ENCODE measurements at places on chromosomes 7 and 10.

- no peak for DNase-seq
These were observed 348.5 kb downstream of the CXCL12 start for GRCh38 chr10:44036425-44036824.

DNA sequence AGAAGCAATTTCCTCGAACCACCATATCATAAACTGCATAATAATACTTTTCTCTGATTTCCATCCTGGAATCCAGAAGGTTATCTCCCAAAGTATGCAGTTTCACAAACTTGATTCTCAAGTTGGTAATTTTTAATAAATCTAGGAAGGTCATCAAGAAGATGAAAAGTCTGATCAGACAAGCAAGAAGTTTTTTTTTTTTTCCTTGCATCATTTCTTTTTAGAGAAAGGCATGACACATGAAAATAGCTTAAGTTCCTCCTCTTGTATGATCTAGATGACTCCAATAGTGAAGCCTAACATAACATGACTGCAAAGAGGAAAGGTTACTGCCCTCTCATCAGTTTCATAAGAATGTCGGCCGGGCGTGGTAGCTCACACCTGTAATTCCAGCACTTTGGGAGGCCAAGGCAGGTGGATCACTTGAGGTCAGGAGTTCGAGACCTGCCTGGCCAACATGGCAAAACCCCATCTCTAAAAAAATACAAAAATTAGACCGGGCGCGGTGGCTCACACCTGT lies 22.2 kb downstream of the LAMB1 start:
- no peak for DNase-seq

DNA sequence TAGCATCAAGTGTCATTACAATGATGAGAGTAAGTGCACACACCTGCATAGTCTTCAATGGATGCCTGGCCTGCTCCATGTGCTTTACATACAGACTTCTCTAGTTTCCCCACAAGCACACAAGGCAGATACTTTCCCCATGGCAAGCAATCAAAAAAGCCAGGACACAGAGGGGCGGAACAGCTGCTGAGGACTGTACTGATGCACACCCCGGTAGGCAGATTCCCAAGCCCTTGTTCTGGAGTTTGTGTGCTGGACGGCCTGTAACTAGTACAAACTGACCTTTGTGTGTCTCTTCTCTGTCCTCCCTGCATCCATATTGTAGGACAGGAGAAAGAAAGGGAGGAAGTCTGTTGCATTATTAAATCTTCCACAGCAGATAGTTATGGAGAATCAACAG lies 25.8 kb downstream of the UBE2D4 start:
- DNase-seq, result no peak

DNA sequence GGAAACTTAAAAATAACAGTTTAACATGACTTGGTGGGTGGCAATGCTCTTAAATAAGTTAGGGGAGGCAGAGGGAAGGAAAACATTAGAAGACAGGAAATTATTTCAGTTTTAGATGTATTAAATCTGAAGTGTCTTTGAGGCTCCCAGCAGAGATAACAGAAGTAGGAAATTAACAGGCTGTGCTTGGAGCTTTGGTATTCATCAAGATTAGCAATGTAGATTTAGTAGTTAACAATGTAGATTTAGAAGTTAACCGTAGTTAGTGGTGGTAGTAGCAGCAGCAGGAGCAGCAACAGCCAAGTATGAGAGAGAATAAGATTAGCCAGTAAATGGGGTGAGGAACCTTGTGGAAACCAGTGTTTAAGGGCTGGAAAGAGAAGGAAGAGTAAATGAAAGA lies 48.7 kb upstream of the UBN2 start:
- no peak for DNase-seq

GRCh38 chr10:78299851-78300468 lies 266.3 kb downstream of the RPS24 start:
- DNase-seq, result no peak

DNA sequence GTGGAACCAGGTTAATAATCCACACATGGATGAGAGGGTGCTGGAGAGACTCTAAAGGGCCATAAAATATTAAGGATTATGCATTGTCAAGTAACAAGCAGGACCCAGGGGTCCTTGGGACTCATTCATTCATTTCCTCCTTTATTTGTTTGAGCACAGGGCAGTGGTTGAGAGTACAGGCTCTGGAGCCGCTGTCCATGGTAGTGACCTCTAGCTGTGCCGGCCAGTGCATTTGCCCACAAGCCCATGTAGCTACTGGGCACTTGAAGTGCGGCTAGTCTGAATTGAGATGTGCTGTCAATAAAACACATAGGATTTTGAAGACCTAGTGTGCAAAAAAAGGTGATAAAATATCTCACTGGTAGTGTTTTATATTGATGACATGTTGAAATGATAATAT lies 137.6 kb downstream of the C10orf105 start:
- no peak for DNase-seq

Data from stimulated activated CD8-positive, alpha-beta memory T cell treated with anti-CD3 and anti-CD28 coated beads, Interleukin-4, amount 100 ng/mL, for 24 hours (primary cell).